Posterior cingulate gyrus (tissue), 11 donors: ENCODE measurements at places on chromosomes 6 and 20.

GRCh38 chr6:170293341-170294231, 2.7 kb upstream of the DLL1 start:
- no peak for DNase-seq

- no peak for DNase-seq
Measured at GRCh38 chr6:20893412-20893811, 359.2 kb downstream of the CDKAL1 start.

DNA sequence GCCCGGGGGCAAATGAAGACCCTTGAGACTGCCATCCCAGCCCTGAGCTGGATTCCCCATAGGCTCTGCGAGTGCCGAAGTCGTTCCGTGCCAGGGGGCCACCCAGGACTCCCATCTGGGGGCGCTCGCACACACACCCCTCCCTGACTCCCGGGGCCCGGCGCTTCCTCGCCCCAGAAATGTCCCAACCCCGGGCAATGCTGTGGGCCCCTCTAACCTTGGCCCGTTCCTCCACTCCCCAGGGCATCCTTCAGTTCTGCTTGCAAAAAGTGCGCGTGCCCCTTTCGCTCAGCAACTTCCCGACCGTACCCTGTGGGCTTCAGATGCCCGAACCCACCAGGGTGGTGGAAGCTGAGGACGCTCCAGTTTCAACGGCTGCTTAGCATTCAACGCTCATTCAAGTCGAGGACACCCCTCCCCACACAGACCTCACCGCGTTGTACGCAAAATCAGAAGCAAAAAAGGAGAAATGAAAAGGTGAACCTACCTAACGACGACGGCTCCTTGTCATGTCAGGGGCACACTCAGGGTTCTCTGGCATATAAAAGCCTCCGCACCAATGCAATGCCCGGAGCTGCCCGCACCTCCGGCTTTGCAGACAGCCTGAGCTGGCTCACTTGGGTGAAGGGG, 25.3 kb downstream of the RIPOR2 start:
- DNase-seq: peak; percentile 87

DNA sequence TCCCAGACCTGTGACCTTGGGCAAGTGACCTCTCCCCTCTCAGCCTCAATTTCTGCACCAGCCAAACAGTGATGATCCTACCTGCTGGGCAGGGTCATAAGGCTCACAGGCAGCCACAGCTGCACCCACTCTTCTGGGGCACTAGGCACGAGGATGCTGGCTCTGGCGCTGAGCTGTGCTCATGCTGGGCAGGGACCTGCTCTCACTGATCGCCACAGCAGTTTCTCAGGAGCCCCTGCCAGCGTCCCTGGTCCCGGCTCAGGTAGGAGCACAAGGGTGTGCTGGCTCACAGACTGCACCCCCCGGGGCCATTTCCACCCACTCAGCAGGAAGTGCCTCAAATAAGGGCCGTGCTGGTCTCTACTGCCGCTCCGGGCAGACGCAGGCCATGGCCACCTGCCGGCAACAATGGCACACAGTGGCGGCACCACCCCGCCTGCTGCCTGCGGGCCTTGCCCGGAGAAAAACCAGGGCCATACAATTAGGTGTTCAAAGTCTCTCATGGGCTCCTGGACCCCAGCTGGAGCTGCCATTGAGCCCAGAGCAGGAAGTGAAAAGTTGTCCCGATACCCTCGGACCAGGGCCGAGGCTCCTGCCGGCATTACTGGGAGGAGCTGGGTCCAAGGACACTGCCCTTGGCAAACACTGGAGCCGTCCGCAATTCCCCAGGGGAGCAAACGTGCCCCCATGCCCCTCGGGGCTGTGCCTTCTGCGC, 4.6 kb upstream of the CABLES2 start:
- no peak for DNase-seq

DNA sequence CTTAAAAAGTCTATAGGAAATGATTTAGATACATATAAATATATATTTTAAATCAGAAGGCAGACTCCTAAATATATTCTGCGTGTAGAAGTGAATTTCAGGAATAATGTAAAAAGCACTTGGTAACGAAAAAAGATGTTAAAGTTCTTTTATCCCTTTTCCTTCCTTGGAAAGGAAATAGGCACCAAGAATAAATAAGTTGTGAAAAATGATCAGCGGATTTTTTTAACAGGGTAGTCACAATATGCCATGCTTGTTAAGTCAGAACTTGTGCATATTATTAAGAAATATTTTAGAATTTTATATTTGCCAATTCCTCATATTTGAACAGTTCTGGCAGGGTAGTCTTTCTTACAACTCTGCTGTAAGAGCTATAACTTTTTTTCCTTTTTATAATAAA, 173.8 kb downstream of the CD83 start:
- DNase-seq: no peak
